ENCODE measurements at places on chromosomes 5 and 9.

DNA sequence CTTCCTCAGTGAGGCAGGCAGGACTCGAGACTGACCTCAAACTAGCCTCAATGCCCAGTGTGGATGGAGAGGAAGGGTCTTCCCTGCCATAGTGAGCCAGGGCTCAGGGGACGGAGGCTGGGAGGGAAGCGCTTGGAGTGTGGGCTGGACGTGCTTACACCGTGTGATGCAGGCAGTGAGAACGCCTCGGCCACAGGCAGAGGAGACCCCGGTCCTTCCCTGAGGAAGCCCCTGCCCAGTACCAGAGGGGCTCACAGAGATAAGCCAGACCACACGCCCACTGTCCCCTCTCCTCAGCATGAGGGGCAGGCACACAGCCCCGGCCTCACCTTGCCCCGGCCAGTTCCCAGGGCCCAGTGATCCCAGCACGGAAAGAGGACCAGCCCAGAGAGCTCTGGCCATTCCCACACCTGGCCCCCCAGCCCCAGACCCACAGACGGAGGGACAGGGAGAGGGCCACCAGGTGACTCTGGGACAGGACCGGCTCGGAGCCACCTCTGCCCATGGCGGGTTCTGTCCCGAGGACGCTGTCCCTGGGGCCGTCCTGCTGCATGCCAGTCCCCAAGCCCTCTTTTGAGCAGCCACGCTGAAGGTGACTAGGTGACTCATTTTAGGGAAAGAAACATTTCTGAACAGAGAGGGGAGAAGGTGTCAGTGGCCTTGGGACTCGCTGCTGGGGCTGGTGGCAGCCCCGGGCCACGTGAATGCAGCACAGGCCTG lies 6.0 kb upstream of the NSMF start:
- H3K4me1 ChIP-seq, result no peaks in the 10 kb centered on the region
- peaks cover 20% of the 10 kb centered on the region for H3K27me3 ChIP-seq
- H3K36me3 ChIP-seq, result no peaks in the 10 kb centered on the region
- H3K4me3 ChIP-seq, result no peak overlapping the region
- H3K27ac ChIP-seq, result no peak overlapping the region
- DNase-seq, result no peak

GRCh38 chr9:129567842-129568559 lies 52.9 kb downstream of the C9orf50 start:
- H3K27ac ChIP-seq, result no peak overlapping the region
- no peaks in the 10 kb centered on the region for H3K27me3 ChIP-seq
- H3K36me3 ChIP-seq, result no peaks in the 10 kb centered on the region
- peak overlapping the region; percentile 35 for H3K4me3 ChIP-seq
- H3K4me1 ChIP-seq, result peaks cover 25% of the 10 kb centered on the region

DNA sequence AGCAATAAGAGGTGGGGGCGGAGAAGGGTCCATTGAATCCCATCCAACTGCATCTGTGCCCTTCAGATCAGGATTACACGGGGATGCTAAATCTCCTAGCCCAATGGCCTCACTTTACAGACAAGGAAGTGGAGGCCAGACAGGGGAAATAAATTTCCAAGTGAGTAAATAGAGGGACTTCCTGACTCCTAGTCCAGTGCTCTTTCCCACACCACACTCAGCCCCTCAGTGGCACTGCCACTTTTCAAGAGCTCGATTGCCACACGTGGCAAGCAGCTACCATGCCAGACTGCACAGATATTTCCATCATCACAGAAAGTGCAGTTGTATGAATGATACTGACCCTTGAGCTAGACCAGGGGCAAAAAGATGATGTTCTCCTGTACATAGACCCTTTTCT lies 8.2 kb upstream of the TNIP1 start:
- no peak overlapping the region for H3K4me3 ChIP-seq
- no peaks in the 10 kb centered on the region for H3K27me3 ChIP-seq
- DNase-seq, result no peak
- H3K36me3 ChIP-seq, result no peaks in the 10 kb centered on the region

DNA sequence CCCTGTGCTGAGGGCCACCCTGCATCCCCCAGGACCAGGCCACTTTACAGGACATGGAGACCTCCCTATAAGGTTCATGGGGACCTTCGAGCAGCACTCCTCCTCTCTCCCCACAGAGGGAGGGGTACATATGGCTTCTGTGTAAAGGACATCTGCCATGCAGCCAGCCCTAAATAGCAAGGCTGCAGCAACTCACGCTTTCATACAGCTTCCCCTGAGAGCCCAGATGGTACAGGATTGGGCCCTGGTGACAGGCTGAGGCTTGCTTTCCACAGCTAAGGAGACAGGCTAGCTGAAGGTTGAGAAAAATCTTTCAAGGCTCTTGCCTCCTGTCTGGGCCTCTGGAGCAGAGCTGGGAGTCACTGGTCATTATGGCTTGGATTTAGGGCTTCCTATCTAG lies 147.0 kb upstream of the ZNF366 start:
- H3K4me3 ChIP-seq, result no peak overlapping the region
- H3K27ac ChIP-seq, result no peak overlapping the region
- no peaks in the 10 kb centered on the region for H3K36me3 ChIP-seq
- no peak for DNase-seq
- H3K4me1 ChIP-seq, result peaks cover 10% of the 10 kb centered on the region
- no peaks in the 10 kb centered on the region for H3K27me3 ChIP-seq

- H3K4me3 ChIP-seq, result no peak overlapping the region
- peaks cover 6% of the 10 kb centered on the region for H3K36me3 ChIP-seq
- peaks cover 35% of the 10 kb centered on the region for H3K4me1 ChIP-seq
- H3K27me3 ChIP-seq, result no peaks in the 10 kb centered on the region
These were observed 1.6 kb downstream of the ANKS6 start for GRCh38 chr9:98794802-98795201.

DNA sequence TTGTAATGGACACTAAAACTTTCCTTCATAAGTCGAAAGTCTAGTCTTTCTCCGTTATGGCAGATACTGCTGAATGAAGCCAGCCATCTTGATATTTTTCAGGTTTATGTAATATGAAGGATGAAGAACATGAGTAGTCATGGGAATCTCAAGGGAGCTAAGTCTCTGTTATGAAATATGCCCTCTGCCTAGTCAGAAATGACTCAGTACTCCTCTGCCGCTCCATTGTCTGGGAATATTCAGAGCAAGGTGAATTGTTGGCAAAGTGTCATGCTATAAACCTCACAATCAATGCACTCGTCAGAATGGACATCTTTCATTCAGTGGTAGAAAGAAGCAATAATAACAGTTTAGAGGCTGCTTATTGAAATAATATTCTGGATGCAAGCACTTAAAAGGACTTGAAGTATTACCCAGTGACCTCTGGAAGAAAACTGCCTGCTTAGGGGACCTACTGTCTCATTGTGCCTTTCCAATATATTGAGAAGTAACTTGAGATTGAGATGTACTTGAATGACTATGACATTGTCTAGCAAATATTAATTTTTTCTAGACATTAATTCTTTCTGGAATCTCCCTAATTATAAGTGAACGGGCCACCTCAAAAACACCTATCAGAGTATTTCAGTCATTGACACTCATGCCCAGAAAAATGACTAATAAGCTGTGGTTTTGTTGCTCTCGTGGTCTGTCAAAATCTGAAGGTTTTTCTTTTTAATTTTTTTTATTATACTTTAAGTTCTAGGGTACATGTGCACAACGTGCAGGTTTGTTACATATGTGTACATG lies 1011.5 kb upstream of the ACO1 start:
- no peaks in the 10 kb centered on the region for H3K36me3 ChIP-seq
- DNase-seq, result peak; percentile 83
- no peak overlapping the region for H3K27ac ChIP-seq
- H3K27me3 ChIP-seq, result no peaks in the 10 kb centered on the region

- H3K27ac ChIP-seq, result no peak overlapping the region
- H3K36me3 ChIP-seq, result no peaks in the 10 kb centered on the region
- H3K4me3 ChIP-seq, result no peak overlapping the region
- no peak for DNase-seq
- no peaks in the 10 kb centered on the region for H3K4me1 ChIP-seq
- H3K27me3 ChIP-seq, result no peaks in the 10 kb centered on the region
These were observed 1786.4 kb upstream of the WWC1 start for GRCh38 chr5:166505067-166505466.

Data from MCF 10A (cell line).